Adrenal gland (tissue), 19 donors: ENCODE measurements at places on chromosomes 6 and 20. TPM values are rescaled to one million over a fixed set of nuclear protein-coding genes. Genes with fewer than 3 reads are reported as not detected.

- no peak overlapping the region for H3K4me3 ChIP-seq
- DNase-seq, result no peak
These were observed 397.0 kb downstream of the FRK start for GRCh38 chr6:115663681-115664080.

- H3K4me3 ChIP-seq, result no peak overlapping the region
- no peak overlapping the region for H3K27ac ChIP-seq
- peaks cover 40% of the 10 kb centered on the region for H3K36me3 ChIP-seq
- peak; percentile 86 for DNase-seq
These were observed 61.2 kb downstream of the IGF2R start for GRCh38 chr6:160030103-160030502.

DNA sequence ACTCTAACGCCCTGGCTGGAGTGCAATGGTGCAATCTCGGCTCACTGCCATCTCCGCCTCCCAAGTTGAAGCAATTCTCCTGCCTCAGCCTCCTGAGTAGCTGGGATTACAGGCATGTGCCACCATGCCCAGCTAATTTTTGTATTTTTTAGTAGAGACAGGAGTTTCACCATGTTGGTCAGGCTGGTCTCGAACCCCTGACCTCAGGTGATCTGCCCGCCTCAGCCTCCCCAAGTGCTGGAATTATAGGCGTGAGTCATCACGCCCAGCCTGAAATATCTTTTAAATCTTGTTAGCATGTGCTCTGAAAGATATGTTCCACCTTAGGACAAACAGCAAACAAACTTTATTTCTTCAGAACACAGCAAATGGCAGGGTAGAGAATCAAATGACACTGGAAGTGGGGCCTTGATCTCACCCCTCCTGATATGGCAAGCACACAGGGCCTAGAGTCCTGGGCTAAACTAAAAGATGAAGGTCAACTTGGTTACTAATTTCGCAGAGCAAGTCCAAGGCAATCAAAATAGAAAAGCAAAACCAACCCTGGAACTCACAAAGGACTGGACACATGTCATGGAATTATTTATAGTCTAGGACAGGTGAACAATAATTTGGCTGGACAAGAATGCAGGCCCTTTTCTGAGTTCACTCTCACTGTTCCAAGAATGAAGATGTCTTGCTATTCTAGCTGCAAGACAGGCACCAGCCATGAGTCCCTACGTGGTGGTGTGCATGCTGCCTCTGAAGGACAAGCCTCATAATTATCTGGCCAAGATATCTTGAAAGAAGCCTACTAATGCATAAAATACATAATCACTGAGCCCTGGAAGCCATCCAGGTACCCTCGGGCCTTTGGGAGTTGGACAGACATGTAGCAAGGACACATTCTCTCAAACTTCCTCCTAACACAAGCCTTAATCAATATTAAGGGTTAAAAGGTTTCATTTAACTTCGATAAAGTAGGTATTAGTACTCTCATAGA lies 35.6 kb downstream of the B4GALT5 start:
- H3K4me1 ChIP-seq, result peaks cover 67% of the 10 kb centered on the region
- H3K27ac ChIP-seq, result peak overlapping the region; percentile 16

- no peaks in the 10 kb centered on the region for H3K27me3 ChIP-seq
- H3K36me3 ChIP-seq, result no peaks in the 10 kb centered on the region
- no peak overlapping the region for H3K27ac ChIP-seq
- no peak for DNase-seq
- no peaks in the 10 kb centered on the region for H3K4me1 ChIP-seq
- H3K4me3 ChIP-seq, result no peak overlapping the region
These were observed 52.8 kb downstream of the RFX6 start for GRCh38 chr6:116929825-116930224.

- H3K36me3 ChIP-seq, result no peaks in the 10 kb centered on the region
- H3K27me3 ChIP-seq, result no peaks in the 10 kb centered on the region
- no peak overlapping the region for H3K27ac ChIP-seq
- no peak for DNase-seq
- H3K4me1 ChIP-seq, result no peaks in the 10 kb centered on the region
- no peak overlapping the region for H3K4me3 ChIP-seq
These were observed 126.9 kb downstream of the LY86 start for GRCh38 chr6:6715465-6715864.

- no peaks in the 10 kb centered on the region for H3K4me1 ChIP-seq
- no peaks in the 10 kb centered on the region for H3K36me3 ChIP-seq
- no peak overlapping the region for H3K4me3 ChIP-seq
- no peaks in the 10 kb centered on the region for H3K27me3 ChIP-seq
- DNase-seq, result no peak
These were observed 215.2 kb downstream of the SLC35F1 start for GRCh38 chr6:118122161-118122725.

DNA sequence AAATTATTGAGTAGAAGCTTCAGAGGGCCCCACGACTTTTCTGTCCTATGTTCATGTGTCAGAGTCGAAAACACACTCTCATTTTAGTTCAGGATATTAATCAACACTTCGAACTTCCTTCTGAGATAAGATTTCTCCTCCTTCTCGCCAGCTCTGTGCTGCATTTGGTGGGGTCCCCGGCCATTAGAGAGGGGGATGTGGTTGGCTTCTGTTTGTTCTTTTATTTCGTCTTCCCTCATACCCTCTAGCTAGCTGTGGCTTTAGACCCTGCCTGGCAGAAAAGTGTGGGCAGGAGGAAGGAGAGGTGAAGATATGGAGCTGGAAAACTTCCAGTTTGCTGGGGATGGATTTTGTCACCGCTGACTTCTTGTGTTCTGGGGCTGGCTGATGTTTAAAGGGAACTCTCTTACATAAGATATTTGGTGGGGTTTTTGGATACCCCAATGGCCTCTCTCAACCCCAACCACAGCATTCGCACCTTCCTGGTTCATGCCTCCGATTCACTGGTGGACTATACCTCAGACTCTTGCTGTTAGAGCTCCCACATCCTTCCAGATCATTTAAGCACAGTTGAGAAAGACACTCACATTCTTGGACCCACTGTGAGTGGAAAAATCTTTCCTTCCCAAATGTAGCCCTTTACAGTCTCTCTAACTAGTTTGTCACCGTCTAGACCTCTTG lies 30.7 kb upstream of the TMX4 start:
- no peak overlapping the region for H3K27ac ChIP-seq
- H3K4me3 ChIP-seq, result no peak overlapping the region
- H3K4me1 ChIP-seq, result no peaks in the 10 kb centered on the region
- DNase-seq, result no peak
- no peaks in the 10 kb centered on the region for H3K27me3 ChIP-seq

DNA sequence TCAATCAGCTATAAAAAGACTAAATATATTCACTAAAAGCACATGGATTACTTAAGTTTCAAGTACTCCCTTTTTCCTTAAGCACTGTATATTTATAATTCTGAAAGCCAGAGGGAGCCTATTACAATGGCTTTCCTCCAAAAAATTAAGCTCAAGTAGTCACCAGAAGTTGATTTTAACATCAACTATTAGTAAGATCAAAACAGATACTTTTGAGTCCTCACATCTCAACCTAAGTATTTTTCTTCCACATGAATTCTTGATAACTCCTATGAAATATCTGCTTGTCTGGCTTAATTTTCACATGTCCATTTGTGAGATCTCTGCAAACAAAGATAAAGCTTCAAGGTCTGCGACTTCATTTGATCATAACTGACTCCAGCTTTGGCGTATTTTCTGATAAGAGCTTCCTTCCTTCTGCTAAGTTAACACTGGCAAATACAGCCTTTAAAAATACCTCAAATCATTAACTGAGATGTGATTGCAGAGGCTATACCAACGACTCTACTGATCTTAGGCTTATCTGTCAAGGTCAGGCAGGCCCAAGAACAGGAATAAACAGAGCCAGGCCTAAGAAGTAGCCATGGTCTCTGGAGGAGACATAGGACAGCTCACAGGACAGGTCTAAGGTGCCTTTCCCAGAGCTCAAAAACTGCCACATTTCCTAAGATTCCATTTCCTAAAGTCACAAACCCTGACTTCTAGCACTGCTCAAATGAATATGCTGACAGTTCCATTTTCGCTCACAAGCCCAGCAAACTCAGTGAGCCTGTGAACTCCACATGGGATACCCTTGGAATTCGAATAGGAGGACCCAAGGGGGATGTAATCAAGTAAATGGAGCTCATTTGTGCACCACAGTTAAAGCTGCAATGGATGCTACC lies 10.0 kb downstream of the SNX5 start:
- H3K4me1 ChIP-seq, result peaks cover 43% of the 10 kb centered on the region
- no peaks in the 10 kb centered on the region for H3K27me3 ChIP-seq
- no peaks in the 10 kb centered on the region for H3K36me3 ChIP-seq
- no peak for DNase-seq
- H3K4me3 ChIP-seq, result no peak overlapping the region

Gene SLC17A9
- 3.1 TPM for total RNA-seq

Gene KIFC1
- total RNA-seq, result 1.7 TPM

Gene PKIB
- total RNA-seq, result 2.1 TPM

- no peaks in the 10 kb centered on the region for H3K36me3 ChIP-seq
- no peaks in the 10 kb centered on the region for H3K4me1 ChIP-seq
- H3K27ac ChIP-seq, result no peak overlapping the region
- no peaks in the 10 kb centered on the region for H3K27me3 ChIP-seq
- H3K4me3 ChIP-seq, result no peak overlapping the region
- DNase-seq, result no peak
These were observed 376.7 kb downstream of the CDH26 start for GRCh38 chr20:60334911-60335310.

DNA sequence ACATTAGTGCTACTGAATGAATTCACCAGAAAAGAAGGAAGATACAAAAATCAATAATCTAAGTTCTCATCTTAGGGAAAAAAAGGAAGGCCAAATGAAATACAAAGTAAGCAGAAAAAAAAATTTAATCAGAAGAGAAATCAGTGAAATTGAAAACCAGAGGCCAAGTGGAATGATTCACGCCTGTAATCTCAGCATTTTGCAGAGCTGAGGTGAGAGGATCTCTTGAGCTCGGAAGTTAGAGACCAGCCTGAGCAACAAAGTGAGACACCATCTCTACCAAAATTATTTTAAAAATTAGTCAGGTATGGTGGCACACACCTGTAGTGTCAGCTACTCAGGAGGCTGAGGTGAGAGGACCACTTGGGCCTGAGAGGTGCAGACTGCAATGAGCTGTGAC lies 21.2 kb upstream of the ASF1A start:
- no peaks in the 10 kb centered on the region for H3K27me3 ChIP-seq
- no peak overlapping the region for H3K4me3 ChIP-seq
- no peaks in the 10 kb centered on the region for H3K36me3 ChIP-seq
- H3K4me1 ChIP-seq, result peaks cover 30% of the 10 kb centered on the region
- DNase-seq, result peak; percentile 47
- H3K27ac ChIP-seq, result peak overlapping the region; percentile 31

GRCh38 chr6:161359618-161359945 lies 85.7 kb upstream of the AGPAT4 start:
- H3K27ac ChIP-seq, result no peak overlapping the region
- no peak for DNase-seq
- H3K4me1 ChIP-seq, result no peaks in the 10 kb centered on the region
- no peak overlapping the region for H3K4me3 ChIP-seq
- H3K36me3 ChIP-seq, result no peaks in the 10 kb centered on the region

Gene SLC12A5
- 11.7 TPM for total RNA-seq

DNA sequence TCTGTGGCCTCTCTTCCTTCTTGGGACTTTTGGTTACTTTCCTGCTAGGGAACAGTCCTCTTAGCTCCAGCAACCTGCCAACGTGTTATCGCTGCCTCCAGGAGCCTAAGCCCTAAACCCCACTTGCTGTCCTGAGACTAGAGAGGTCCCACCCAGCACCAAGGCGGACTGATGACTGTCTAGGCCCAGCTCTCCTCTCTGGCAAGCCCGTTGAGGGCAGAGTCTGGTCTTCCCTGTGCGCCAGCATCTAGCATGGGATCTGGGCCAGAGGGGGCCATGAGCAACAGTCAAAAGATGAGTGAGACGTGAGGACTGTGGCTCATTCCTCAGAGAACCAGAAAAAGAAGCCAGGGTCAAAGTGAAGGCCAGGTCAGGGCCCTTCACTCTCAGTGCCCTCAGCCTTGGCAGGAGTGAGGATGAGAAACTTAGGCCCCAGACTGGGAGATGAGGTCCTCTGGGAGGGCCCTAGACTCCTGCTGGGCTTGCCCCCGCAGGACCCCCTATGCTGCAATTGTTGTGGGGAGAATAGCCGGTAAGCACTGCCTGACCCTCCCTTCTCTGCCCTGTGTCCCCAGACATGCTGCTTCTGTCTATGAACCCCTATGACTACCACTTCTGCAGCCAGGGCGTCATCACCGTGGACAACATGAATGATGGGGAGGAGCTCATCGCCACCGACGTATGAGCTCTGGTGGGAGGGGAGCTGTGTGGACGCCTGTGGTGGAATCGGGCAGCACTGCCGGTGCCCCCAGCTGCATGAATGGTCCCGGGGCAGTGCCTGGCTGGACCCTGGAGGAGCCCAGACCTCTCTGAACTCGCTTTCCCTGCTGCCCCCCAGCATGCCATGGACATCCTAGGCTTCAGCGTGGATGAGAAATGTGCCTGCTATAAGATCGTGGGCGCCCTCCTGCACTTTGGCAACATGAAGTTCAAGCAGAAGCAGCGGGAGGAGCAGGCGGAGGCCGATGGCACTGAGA lies 30.9 kb downstream of the MYH7B start:
- H3K4me1 ChIP-seq, result peaks cover 4% of the 10 kb centered on the region
- no peak overlapping the region for H3K4me3 ChIP-seq
- no peak overlapping the region for H3K27ac ChIP-seq
- no peaks in the 10 kb centered on the region for H3K27me3 ChIP-seq

DNA sequence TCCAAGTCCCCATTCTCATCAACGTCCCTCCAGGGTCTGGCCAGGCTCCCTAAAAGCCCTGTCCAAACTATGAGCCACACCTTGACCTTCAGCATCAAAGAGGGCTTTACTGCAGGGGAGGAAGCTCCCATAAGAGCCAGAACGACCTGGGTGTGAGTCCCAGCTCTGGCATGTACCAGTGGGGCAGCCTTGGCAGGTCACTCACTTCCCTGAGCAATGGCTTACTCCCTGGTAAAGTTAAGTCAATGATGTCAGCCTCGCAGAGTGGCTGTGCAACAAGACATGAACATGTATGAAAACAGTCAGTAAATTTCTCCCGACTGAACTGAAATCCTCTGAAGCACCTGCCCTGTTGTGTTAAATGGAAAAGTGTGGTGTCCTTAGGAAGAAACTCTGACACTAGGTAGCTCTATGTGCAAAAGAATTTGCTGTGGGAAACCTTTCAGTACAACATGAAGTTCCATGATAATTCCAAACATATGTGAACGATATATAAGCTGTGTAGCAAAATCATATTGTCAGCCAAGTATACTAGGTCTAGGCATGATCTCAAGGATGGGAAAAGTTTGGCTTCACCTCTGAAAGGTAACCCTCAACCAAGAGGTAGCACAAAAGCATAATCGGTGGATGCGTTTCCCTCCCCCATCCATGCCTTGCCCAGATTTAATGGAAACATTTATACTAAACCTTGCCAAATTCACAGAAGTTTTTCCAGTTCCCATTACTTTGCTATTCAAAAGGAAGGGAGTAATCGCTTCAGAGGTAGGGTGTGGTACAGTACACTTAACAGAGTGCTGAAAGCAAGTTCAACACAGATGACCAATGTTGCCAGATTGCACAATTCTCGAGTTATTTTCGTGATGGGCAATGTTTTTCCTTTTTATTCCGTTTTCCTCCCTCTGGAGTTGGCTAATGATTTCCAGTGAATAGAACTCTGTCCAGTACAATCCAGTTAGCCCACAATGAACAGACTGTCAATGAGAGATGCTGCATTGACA lies 49.0 kb upstream of the RANBP9 start:
- DNase-seq, result no peak
- H3K4me3 ChIP-seq, result no peak overlapping the region
- no peak overlapping the region for H3K27ac ChIP-seq
- no peaks in the 10 kb centered on the region for H3K36me3 ChIP-seq
- no peaks in the 10 kb centered on the region for H3K4me1 ChIP-seq
- no peaks in the 10 kb centered on the region for H3K27me3 ChIP-seq
